ENCODE measurements at places on chromosomes 13 and 19.

- no peak for DNase-seq
These were observed 1.6 kb downstream of the KIR3DL1 start for GRCh38 chr19:54817670-54818536.

DNA sequence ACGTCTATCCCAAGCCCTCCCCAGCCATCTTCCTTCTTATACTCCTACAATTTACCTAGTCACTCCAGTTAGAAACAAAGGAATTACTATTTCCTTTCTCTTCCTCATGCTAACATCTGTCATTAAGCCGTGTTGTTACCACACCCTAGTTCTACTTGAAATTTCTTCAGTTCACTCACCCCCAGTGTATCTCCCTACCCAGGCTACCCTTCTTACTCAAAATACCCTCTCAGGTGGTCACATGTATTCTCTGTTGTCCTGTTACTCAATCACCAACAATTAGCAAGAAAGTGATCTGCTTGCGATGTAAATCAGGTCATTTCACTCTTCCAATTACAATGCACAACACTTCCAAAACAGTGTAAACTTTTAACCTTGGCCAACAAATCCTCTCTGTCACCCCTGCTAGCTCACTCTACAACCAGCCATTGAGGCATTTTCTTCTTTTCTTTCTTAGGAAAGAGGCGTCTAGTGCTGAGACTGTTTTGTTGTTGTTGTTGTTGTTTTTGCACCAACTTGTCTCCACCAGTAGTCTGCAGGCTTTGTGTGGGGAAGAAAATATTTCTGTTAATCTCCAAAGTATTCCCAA is 50.7 kb downstream of the PCDH17 start:
- no peak for DNase-seq

GRCh38 chr19:19405971-19406877 is 749 bp downstream of the GATAD2A start:
- DNase-seq = peak; percentile 42

- DNase-seq = no peak
These were observed 50.5 kb downstream of the SOX1 start for GRCh38 chr13:112117258-112117954.

DNA sequence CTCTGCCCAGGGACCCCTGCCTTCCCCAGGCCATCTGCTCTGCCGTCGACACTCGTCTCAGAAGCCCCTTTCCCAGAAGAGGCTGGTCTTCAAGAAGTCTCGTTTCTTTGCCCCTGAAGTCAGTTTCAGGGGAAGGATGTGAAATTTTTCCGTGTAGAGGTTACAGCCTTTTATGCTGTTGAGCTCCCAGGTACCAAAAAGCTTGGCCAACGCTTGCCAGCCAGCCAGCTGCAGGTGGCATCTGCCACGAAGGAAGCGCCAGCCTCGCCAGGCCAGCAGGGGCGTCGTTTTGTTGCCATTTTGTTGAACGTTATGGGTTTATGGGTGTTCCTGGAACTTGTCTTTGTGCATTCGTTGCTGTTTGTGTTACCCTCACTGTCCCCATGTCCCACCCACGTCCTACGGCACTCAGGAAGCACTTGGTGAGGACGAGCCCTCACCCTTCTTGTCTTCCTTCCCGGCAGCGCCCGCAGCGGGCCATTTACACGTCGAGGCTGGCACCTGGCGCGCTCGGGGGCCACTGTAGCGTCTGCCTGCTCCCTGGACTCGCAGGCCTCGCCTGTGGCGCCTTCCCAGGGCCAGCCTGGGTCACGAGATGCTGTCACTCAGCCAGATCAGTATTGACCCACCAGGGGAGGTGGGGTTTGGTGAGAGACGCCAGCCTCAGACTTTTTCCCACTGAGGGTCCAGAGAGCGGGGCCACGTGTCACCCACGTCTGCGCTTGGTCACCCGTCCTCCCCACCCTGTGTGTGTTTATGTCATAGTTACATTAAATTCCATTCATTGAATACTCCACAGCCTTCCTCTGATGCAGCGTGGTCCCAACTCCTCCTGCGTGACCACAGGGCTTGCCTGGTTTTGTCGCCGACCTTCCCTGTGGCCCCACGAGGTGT is 37.1 kb downstream of the AP1M1 start:
- no peak for DNase-seq

GRCh38 chr13:90447734-90448101 is 899.8 kb upstream of the MIR17HG start:
- DNase-seq = peak; percentile 83

DNA sequence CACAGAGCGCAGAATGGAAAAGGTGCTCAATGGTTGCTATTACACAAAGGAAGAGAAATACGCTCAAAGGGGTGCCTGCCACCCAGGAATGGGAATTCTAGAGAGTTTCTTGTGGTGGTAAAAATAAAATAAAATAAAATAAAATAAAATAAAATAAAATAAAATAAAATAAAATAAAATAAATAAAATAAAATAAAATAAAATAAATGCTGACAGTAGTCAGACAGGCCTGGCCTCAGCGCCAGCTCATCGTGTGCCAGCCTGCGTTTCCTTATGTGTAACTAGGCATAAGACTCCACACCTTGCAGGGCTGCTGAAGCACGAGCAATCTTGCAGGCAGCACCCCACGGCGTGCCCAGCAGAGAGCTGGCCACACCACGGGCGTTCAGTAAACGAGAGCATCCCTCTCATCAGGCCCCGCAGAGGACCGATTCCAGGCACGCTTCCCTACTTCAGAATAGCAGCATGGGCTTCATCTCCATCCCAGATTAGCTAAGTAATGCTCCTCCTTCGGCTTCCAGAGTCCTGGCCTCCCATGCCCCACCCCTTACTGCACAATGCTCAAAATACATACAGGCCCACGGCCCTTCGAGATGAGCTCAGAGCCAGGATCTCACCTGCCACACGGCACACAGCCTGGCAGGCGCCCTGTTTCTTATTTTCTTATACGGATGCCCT is 5.6 kb downstream of the NAPA start:
- no peak for DNase-seq

DNA sequence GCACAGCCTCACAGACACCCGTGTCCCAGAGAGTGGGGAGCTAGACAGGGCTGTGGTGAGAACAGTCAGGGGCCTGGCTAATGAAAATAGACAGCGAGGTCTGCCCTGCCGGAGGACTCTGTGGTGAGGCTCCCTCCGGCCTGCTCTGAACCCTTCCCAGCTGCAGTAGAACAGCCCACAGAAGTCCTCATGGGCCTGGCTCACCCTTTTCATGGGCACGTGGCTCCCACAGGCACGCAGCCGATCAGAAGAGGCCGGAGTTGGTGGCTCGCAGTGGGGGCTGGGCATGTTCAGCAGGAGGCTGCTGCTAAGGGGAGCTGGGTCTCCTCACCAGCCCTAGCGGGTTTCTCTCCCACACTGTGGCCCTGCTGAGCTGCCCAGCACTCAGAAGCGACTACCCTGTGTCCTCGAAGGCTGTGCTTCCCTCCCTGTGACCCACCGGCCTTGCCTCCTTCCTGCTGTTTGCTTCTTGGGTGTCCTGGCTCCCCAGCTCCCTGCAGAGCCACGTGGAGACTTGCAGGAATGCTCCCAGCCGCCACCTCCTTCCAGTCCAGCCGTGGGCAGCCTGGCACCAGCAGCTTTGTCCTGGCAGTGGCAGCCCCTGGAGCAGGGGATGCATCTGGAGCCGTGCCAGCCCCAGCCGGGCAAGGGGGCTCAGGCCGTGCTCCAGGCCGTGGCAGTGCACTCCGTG is 138.7 kb downstream of the KDM4B start:
- DNase-seq = peak; percentile 23
